Stimulated activated CD8-positive, alpha-beta memory T cell treated with anti-CD3 and anti-CD28 coated beads, Interleukin-7, amount 100 ng/mL, for 1 hour (primary cell): ENCODE measurements at places on chromosomes 1 and 21.
A peak's percentile ranks its signal among the peaks of the same experiment; 100 is the strongest.

DNA sequence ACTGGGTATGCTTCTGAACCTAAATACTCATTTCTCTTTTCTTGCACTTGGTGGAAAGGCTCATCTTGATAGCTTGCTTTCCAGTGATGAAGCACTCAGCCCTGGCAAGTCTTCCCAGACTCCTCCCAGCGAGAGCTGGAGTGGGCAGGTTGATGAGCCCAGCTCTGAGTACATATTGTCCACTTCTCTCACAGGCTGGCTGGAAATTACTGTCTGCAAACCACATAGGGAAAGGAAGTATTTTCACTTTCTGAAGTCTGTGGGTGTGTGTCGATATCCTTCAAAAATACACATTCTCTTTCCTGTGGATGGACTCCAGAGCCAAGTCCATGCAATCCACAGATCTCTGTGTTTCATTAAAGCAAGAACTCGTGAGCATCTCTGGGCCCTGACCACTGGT is 38.7 kb upstream of the CNTN2 start:
- no peak for DNase-seq

GRCh38 chr1:87840767-87841166 is 512.1 kb downstream of the LMO4 start:
- DNase-seq: no peak

- no peak for DNase-seq
Measured at GRCh38 chr1:108583757-108584427, 24.0 kb downstream of the EEIG2 start.

GRCh38 chr1:25433389-25434186 is 2.9 kb downstream of the MACO1 start:
- no peak for DNase-seq

DNA sequence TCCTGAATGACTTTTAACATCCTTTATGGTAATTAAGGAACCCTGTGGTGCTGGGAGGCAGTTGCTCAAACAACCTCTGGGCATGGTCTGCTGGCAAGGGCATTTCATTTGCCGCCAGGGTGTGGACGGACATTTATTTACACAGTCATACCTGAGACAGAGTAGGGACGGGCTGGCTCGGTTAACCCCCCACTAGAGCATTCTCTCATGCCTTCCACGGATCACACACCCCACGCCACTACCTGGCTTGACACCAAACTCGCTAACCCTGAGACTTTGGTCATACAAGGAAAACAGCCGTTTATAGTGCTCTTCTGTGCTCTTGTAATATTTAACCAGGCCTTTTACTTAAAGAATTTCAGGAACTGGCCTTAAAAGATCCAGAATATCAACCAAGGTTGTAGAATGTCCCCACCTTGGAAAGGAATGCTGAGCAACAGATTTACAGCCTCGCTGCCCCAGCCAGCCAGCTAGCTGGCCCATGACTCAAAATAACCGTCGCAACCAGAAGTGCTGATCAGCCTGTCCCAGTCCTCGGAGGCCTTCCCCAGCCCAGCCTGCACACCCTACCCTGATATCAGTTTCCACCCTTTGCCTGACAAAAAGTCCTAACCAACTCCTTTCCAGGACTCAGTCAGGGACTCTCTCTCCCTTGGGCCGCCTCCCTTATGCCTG is 6.5 kb upstream of the PDXK start:
- no peak for DNase-seq

- DNase-seq: no peak
Measured at GRCh38 chr1:189764391-189765320, 713.0 kb downstream of the BRINP3 start.

GRCh38 chr1:117366177-117367045 is 838 bp upstream of the MAN1A2 start:
- peak; percentile 72 for DNase-seq

- DNase-seq: peak; percentile 55
Measured at GRCh38 chr1:116151739-116152576, 40.8 kb downstream of the MAB21L3 start.

GRCh38 chr1:82775406-82776000 is 974.8 kb downstream of the ADGRL2 start:
- DNase-seq: no peak
